Aorta (tissue), 5 donors: ENCODE measurements at places on chromosomes 13 and 19. TPM values are rescaled to one million over a fixed set of nuclear protein-coding genes. Genes with fewer than 3 reads are reported as not detected.

- H3K4me3 ChIP-seq = no peak overlapping the region
- no peaks in the 10 kb centered on the region for H3K4me1 ChIP-seq
- peaks cover 3% of the 10 kb centered on the region for H3K36me3 ChIP-seq
- DNase-seq = no peak
- no peaks in the 10 kb centered on the region for H3K27me3 ChIP-seq
- no peak overlapping the region for H3K27ac ChIP-seq
Observed at GRCh38 chr13:98847780-98848179, 95.3 kb upstream of the SLC15A1 start.

DNA sequence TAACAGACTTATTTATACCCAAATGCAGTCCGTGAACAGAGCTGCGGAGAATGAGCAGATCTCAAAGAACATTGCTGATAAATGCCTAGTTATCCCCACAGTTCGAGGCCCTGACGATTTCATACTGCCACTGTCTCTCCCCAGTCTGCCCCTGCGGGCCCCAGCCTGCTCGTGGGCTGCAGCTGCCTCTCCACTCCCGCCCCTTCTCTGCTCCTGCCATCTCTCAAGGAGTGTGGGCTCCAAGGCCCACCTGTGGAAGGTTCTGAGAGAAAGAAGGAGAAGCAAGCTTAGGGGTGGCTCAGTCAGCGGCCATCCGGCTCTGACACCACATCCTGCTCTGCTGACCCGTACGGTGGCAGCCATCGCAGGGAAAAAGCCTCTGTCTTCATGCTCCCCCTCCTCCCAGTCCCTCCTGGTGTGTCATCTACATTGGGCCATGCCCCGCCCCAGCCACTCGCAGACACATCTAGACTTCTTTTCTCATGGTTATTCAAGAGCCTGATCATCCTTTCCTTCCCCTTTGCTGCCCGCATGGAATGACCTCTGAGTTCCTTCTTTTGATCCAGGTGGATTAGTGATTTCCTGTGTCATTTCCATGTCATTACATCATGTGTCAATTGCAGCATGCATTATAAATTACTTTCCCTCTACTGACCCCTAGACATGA is 52.0 kb downstream of the EPS15L1 start:
- no peak overlapping the region for H3K27ac ChIP-seq
- peaks cover 4% of the 10 kb centered on the region for H3K36me3 ChIP-seq
- DNase-seq = no peak
- H3K27me3 ChIP-seq = no peaks in the 10 kb centered on the region
- H3K4me3 ChIP-seq = no peak overlapping the region

GRCh38 chr19:32464279-32464678 is 58.7 kb downstream of the DPY19L3 start:
- DNase-seq = no peak
- H3K27ac ChIP-seq = no peak overlapping the region
- no peak overlapping the region for H3K4me3 ChIP-seq
- no peaks in the 10 kb centered on the region for H3K4me1 ChIP-seq
- H3K36me3 ChIP-seq = peaks cover 1% of the 10 kb centered on the region
- no peaks in the 10 kb centered on the region for H3K27me3 ChIP-seq

The FFAR3 gene
- total RNA-seq = 0.39 TPM

The NTN5 gene
- 0.52 TPM for total RNA-seq

The CYP2S1 gene
- 2.5 TPM for total RNA-seq

DNA sequence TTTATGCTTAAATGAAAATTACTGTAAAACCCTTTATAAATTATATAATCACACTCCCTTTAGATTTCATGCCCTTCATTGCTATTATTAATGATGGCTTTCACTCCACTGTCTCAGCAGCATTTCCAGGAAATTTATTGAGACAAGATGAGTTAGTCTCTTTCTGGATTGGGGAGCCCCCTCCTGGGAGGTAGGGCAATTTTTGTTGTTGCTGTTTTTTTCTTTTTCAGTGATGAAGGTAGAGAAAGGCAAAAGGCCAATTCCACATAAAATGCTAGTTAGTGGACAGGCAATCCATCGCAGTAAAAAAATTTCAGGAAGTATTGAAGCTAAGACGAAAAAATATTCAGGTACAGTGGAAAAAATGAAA is 80.2 kb downstream of the TEX26 start:
- no peak for DNase-seq
- H3K4me3 ChIP-seq = no peak overlapping the region
- H3K27me3 ChIP-seq = no peaks in the 10 kb centered on the region

The PLPPR2 gene
- 37.4 TPM for total RNA-seq

The ZNF561 gene
- 37.5 TPM for total RNA-seq

DNA sequence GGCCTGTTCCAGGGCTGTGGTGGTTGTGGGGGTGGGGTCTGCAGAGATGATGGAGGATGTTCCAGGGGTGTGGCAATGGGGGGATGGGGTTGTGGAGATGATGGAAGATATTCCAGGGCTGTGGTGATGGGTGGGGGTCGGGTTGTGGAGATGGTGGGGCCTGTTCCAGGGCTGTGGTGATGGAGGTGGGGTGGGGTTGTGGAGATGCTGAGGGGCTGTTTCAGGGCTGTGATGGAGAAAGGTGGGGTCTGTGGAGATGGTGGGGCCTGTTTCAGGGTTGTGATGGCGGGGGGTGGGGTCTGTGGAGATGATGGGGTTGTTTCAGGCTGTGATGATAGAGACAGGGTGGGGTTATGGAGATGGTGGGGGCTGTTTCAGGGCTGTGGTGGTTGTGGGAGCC is 62.0 kb downstream of the TEX29 start:
- H3K27ac ChIP-seq = no peak overlapping the region
- H3K27me3 ChIP-seq = no peaks in the 10 kb centered on the region
- no peak overlapping the region for H3K4me3 ChIP-seq
- DNase-seq = no peak
- no peaks in the 10 kb centered on the region for H3K36me3 ChIP-seq
- H3K4me1 ChIP-seq = no peaks in the 10 kb centered on the region

GRCh38 chr19:57002710-57003109 is 117.1 kb upstream of the USP29 start:
- H3K36me3 ChIP-seq = no peaks in the 10 kb centered on the region
- H3K4me3 ChIP-seq = no peak overlapping the region
- no peak for DNase-seq
- no peaks in the 10 kb centered on the region for H3K27me3 ChIP-seq
- no peak overlapping the region for H3K27ac ChIP-seq
- no peaks in the 10 kb centered on the region for H3K4me1 ChIP-seq

DNA sequence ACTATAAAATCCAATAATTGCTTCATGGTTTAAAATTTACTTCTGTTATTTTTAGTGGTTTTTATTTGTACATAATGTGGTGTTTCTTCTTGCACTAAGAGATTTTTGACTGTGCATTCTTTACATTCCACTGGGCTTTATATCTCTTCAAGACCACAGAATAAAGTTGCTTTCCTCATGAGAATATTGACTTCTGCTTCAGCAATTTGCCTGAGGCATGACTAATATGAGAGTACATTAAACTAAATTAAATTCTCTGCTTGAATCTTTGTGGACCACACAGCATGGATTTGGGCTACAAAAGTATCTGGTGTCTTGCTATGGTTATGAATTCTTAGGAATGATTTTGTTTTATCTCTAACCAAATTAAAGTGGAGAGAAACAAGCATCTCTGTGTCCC is 1463.4 kb upstream of the PCDH20 start:
- no peaks in the 10 kb centered on the region for H3K4me1 ChIP-seq
- no peaks in the 10 kb centered on the region for H3K27me3 ChIP-seq
- DNase-seq = no peak
- no peak overlapping the region for H3K27ac ChIP-seq
- no peaks in the 10 kb centered on the region for H3K36me3 ChIP-seq

DNA sequence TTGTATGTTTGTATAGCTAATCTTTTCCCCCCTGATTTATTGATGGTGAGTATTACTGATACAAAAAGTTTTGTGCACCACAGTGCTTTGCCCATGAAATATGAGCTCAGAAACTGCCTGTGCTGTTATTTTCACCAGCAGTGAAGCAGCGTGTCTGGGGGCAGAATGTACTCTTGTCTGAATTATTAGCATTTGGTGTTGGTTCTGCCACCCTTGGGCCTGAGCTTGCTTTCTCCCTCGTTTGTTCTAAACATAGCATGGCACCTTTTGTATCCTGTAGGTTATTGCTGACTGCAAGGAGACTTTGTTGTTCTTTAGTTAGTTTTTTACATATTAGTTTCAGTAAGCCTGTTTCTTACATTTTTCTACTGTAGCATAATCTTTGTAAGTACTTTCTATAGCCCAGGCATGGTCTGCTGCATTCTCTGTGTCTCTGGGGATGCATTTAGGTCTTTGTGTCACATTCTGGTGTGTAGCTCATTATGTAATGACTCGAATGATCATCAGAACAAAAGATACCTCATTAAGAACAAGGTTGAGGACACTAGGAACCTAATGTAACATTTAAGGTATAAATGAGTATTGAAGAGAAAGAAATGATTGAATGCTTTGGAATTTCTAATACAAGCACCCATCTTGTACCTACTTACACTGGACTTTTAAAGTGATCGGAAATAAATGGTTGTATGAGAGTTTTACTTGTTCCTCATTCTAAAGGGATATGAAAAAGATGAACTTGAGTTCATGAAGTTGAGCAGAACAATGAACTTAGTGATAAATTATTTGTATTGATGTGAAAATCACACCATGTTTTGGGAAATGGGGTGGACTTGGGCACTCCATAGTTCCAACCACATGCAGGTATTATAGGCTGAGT is 50.3 kb upstream of the GPI start:
- H3K27me3 ChIP-seq = no peaks in the 10 kb centered on the region
- no peak for DNase-seq
- no peaks in the 10 kb centered on the region for H3K4me1 ChIP-seq
- no peaks in the 10 kb centered on the region for H3K36me3 ChIP-seq
- no peak overlapping the region for H3K4me3 ChIP-seq
- no peak overlapping the region for H3K27ac ChIP-seq

- H3K27me3 ChIP-seq = no peaks in the 10 kb centered on the region
- no peak overlapping the region for H3K4me3 ChIP-seq
- peaks cover 2% of the 10 kb centered on the region for H3K4me1 ChIP-seq
- no peaks in the 10 kb centered on the region for H3K36me3 ChIP-seq
- DNase-seq = no peak
Observed at GRCh38 chr13:32582991-32583390, 3.3 kb upstream of the PDS5B start.

The CYP2A7 gene
- not detected for total RNA-seq

DNA sequence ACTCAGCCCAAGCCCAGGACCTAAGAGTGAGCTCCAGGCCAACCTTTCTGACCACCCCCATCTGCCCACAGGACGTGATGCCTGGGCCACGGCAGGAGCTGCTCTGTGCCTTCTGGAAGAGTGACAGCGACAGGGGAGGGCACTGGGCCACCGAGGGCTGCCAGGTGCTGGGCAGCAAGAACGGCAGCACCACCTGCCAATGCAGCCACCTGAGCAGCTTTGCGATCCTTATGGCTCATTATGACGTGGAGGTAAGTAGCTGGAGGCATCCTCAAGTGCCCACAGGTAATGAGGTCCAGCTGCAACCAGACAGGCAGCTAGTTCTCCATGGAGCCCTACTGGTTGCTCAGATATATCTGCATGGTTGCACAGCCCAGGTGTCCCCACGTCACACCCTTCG is 14.8 kb downstream of the DDX39A start:
- no peaks in the 10 kb centered on the region for H3K36me3 ChIP-seq
- no peak for DNase-seq
- no peaks in the 10 kb centered on the region for H3K4me1 ChIP-seq
- no peak overlapping the region for H3K27ac ChIP-seq
- no peak overlapping the region for H3K4me3 ChIP-seq

GRCh38 chr13:37211487-37211886 is 106.0 kb upstream of the CSNK1A1L start:
- no peak overlapping the region for H3K4me3 ChIP-seq
- no peaks in the 10 kb centered on the region for H3K4me1 ChIP-seq
- H3K27me3 ChIP-seq = no peaks in the 10 kb centered on the region
- DNase-seq = no peak

The HCN2 gene
- 0.19 TPM for total RNA-seq

DNA sequence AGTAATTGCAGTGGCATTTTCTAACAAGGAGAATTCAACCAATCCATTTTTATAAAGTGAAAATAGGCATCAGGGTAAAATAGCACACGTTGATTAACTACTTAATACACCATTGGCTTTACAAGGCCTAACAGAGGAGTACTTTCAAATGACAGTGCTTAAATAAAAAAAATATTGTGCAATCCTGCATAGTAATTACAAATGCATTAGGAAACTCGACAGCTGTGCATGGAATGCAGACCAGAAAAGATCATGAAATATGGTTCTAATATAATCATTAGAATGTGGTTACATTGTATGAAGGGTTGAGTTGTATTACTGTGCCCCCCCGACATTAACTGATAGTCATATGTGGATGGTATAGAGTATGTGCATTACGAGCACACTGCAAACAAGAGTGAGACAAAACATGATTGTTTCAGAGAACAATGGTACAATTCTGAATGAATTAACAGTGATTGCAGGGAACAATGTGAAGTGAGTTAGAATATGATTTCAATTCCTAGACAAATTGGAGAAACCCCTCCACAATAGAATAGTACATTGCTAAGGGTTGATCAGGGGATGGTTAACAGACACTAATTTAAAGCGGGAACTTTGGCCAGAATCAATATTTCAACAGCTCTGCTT is 270.6 kb downstream of the GPC5 start:
- no peak overlapping the region for H3K27ac ChIP-seq
- no peaks in the 10 kb centered on the region for H3K27me3 ChIP-seq
- no peaks in the 10 kb centered on the region for H3K4me1 ChIP-seq
- H3K4me3 ChIP-seq = no peak overlapping the region

GRCh38 chr13:70353096-70353495 is 244.8 kb upstream of the KLHL1 start:
- no peaks in the 10 kb centered on the region for H3K4me1 ChIP-seq
- no peaks in the 10 kb centered on the region for H3K27me3 ChIP-seq
- H3K4me3 ChIP-seq = no peak overlapping the region
- DNase-seq = no peak

DNA sequence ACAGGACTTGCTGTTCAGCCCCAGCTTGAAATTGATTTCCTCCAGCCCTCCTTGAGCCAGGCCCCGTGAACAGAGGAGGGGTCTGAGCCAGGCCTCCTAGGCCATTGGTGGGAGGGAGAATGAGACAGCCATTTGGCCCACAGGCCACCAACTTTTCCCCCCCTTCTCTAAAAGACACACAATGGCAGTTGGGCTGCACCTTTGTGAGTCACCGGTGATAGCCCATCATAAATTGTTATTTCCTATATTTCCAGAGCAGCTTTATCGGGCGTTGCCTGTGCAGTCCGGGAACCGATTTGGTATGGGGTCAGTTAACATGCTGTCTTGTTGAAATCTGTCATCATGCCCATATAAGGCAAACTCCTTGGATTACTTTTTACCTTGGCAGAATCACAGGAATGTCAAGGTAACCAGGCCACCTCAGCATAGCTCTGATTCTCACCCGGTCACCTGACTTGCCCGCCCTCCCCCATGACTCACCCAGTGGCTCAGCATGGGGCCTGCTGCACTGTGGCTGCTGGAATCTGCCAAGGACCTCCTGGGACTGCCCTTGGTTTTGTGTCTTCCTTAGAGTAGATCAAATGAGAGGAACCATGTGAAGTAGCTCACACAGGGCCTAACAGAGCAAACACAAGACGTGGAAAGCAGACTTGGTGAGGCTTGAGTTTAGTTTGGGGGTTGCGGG is 36.1 kb downstream of the ACTN4 start:
- H3K4me3 ChIP-seq = no peak overlapping the region
- no peaks in the 10 kb centered on the region for H3K27me3 ChIP-seq
- H3K4me1 ChIP-seq = peaks cover 7% of the 10 kb centered on the region

The EHD2 gene
- total RNA-seq = 170 TPM

GRCh38 chr19:46016426-46017094 is 6.3 kb downstream of the PGLYRP1 start:
- H3K36me3 ChIP-seq = no peaks in the 10 kb centered on the region
- DNase-seq = peak; percentile 94
- H3K27ac ChIP-seq = no peak overlapping the region
- H3K4me1 ChIP-seq = no peaks in the 10 kb centered on the region
- no peaks in the 10 kb centered on the region for H3K27me3 ChIP-seq
